ENCODE measurements at places on chromosomes 2 and 18.

DNA sequence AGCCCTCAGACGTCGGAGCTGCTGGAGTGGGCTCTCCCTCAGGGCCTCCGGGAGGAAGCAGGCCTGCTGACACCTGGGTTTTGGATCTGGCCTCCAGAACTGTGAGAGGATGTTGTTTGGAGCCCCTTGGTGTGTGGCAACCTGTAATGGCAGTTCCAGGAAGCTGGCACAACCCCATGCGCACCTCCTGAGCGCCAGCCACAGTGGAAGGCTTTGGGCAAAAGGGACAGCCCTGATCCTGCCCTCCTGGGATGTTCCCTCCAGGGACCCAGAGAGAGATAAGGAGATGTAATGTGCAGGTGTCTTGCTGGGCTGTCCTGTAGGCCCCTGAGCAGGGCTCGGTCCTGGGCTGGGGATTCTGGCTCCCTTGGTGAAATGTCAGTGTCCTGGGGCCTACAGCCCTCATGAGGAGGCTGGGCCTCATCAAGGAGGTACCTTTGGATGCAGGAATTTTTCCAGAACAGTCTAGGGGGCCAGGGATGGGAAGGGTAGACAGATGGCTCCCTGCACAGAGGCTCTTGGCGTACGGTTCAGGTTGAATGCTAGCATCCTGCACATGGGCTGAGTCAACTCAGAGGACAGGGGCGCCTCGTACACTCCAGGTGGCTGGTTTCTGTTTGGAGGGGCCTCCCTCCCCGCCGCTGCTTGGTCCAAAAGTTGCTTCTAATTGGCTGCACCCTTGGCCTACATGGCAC lies 61.1 kb downstream of the ASB1 start:
- DNase-seq, result no peak

DNA sequence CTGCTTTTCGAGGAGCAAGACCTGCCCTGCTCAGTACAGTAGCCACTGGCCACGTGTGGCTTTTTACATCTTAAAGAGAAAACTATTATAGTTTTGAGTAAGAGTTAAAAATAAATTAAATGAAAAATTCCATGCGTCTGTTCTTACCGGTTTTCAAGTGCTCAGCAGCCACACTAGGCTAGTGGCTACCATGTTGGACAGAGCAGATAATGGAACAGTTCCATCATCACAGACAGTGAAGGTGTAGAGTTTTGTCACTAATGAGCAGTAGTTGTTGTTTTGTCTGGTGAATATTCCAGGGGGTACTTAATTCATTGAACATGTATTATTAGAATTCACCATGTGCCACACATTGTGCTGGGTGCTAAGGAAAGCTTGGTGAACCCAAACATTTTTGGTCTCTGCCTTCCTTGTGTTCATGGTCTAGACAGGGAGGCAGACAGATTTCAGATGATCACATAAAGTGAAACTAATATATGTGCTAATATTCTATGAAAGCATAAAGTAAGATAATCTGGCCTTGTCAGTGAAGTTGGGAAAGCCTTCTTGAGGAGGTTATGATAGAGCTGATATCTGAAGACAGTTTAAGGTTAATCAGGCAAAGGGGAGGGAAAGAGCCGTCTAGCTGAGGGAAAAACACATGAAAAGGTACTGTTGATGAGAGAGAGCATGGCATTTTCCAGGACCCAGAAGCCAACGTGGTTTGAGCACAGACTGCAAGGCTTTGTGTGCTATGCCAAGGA lies 1.4 kb downstream of the ALMS1 start:
- no peak for DNase-seq

DNA sequence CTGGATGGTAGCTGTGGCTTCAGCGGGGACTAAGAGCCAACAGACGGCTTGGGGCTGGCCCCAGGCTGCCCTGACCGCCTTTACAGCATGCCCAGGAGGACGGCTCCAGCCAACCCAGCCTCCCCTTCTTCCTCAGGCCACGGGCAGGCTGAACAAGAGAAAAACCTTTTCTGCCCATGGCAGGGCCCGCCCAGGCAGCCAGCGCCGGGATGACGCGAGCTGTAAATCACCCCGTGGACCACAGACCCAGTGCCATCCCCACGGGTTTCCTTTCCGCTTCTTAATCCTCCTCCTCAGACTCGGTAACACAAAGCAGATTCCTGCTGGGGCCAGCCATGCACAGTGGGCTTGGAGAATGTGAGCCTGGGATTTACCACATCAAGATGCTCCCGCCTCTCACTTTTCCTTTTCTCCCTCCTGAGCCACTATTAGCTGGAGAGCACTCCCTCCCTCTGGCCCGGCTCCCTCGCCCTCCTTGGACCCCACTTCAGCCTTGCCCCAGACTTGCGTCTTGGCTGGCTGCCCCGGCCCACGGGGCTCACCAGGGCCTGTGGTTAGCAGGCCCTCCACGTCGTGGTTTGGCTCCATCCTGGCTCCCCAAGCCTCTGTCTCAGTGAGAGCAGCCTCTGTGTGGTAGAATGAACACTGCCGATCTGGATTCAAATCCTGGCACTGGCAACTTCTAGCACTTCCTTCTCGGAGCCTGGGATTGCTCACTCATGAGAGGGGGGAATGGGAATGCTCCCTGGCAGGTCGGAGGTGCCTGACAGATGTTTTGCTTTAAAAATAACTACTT lies 31.4 kb downstream of the ATOH8 start:
- no peak for DNase-seq

DNA sequence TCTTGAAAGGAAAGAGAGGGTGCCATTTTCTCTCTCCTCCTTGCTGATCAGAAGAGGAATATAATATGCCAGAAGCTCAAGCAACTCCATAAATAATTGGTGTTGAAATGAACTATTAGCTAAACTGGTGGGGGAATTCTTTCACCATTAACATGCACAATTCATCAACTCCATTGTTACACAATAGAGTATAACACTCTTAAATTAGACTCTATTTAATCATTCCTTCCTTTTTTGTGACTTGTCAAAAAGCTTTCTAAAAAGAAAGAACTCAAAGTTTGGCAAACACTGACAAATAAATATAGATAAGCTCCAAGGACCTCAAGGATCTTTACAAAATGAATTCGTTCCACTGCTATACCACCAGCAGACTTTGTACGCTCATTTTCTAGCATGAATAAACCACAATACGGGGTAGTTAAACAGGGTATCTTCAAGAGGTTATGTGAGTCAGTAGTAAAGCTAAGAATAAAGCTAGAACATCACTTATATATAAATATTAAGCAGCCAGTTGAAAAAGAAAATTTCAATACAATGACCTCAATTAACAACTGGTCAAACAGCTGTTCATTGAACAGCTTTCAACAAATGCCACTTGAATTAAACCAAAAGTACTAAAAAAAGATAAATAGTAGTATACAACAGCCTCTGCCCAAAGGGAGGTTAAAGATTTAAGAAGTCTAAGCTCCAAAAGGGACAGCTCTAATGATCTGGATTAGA lies 6.4 kb downstream of the TRAK2 start:
- no peak for DNase-seq

- no peak for DNase-seq
These were observed 19.3 kb downstream of the TGFA start for GRCh38 chr2:70534183-70534836.

DNA sequence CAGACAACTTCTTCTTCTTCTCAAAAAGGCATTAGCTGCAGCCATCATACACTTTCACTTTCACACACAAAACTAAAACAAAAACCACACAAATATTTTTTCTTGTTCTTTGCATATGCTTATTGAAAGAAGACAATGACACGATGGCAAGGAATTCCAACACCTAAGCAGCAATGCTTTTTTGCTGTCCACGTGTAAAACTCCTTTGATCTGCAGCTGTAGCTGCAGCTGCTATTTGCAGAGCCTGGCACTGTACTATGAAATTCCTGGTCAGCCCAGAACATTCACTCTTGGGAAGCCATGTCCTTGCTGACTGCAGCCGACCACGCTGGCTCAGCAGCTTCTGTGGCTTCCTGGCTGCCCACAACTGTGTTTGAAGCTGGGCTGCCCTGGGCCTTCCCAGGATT lies 316.2 kb downstream of the CDH2 start:
- no peak for DNase-seq

All from NCI-H524 treated with DMSO at 0.1 percent for 48 hours (cell line).